ENCODE measurements at places on chromosomes 5 and 9. TPM values are rescaled to one million over a fixed set of nuclear protein-coding genes. Genes with fewer than 3 reads are reported as not detected.

- H3K27me3 ChIP-seq = no peaks in the 10 kb centered on the region
- H3K4me1 ChIP-seq = no peaks in the 10 kb centered on the region
- no peak overlapping the region for H3K4me3 ChIP-seq
- H3K27ac ChIP-seq = no peak overlapping the region
- no peaks in the 10 kb centered on the region for H3K36me3 ChIP-seq
- DNase-seq = no peak
Measured at GRCh38 chr5:23433534-23434315, 73.7 kb upstream of the PRDM9 start.

The GAPVD1 gene
- total RNA-seq = 33.4 TPM

- H3K27me3 ChIP-seq = no peaks in the 10 kb centered on the region
- no peak overlapping the region for H3K4me3 ChIP-seq
- no peak overlapping the region for H3K27ac ChIP-seq
- no peak for DNase-seq
Measured at GRCh38 chr5:8825139-8825757, 720.6 kb downstream of the SEMA5A start.

- H3K4me3 ChIP-seq = no peak overlapping the region
- no peaks in the 10 kb centered on the region for H3K36me3 ChIP-seq
- H3K27ac ChIP-seq = no peak overlapping the region
Measured at GRCh38 chr5:107129051-107129450, 541.7 kb downstream of the EFNA5 start.

DNA sequence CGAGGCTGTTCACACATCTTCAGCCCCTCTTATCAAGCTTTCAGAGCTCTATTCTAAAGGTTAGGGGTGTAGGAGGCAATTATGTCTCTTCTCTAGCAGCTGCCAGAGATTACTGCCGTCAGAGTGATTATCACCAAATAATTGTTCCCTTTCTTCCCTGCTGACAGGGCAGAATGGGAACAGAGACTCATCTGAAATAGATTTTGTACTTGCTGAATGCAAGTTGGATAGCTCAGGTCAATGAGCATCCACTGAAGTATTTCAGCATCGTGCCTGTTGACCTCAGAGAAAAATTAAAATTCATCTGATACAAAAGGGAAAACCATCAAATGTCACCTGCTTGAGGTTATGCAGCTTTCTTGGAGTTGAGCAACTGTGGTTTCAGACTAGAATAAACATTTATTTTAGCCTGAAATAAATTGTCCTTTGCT is 213.7 kb upstream of the MAP3K1 start:
- no peak overlapping the region for H3K27ac ChIP-seq
- H3K4me1 ChIP-seq = peaks cover 6% of the 10 kb centered on the region
- H3K27me3 ChIP-seq = peaks cover 6% of the 10 kb centered on the region
- no peak overlapping the region for H3K4me3 ChIP-seq

GRCh38 chr5:127909066-127909465 is 174.5 kb upstream of the SLC12A2 start:
- DNase-seq = no peak
- H3K27me3 ChIP-seq = no peaks in the 10 kb centered on the region
